ENCODE measurements at places on chromosomes 11 and 22.

- no peak for DNase-seq
These were observed 725.9 kb upstream of the CCDC179 start for GRCh38 chr11:23586173-23586572.

DNA sequence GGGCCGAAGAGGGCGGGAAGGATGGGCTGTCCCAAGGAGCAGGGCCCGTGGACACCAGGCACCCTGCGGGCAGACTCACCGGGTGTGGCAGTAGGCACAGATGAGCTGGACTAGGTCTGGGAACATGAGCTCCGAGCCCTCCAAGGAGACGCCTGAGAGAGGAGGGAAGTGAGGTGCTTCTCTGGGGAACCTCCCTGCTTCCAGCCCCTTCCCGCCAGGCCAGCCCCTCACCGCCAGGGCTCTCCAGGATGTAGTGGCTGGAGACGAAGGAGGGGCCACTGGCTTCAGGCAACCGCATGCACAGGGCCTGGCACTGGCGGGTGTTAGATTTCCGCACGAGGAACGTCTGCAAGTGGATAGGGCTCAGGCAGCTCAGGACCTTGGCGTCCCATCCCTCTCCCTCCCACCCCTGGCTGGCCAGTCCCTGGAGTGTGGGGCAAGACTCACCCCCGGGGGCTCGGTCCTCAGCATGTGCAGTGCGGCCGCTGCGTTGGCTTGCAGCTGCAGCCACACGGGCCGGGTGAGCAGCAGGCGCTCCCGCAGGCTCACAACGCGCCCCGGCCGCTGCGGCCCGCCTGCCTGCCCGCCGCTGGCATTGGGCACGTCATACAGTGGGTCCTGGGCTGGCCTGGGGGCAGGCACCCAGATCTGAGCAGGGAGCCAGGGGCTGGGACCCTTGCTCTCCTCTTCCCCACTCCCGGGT, 552 bp downstream of the RIN1 start:
- DNase-seq = no peak

GRCh38 chr11:118263112-118263511, 985 bp downstream of the MPZL2 start:
- DNase-seq = no peak

DNA sequence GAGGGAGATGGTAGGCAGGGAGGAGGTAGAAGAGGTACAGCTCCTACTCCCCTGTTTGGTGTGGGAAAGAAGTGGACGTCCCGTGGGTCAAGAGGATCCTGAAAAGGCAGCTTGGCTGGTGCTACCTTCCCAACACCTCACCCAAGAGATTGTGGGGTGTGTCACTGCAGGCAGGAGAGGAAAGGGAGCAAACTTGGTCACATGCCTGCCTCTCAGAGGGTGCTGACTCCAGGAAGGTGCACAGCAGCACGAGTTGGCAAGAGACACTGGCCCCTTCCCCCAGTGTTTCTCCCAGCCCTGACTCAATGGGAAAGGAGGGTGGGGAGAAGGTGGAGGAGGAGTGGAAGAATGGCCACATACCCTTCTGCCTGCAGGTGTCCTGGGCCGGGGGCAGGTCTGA, 99.6 kb downstream of the CSNK2A3 start:
- DNase-seq = no peak

DNA sequence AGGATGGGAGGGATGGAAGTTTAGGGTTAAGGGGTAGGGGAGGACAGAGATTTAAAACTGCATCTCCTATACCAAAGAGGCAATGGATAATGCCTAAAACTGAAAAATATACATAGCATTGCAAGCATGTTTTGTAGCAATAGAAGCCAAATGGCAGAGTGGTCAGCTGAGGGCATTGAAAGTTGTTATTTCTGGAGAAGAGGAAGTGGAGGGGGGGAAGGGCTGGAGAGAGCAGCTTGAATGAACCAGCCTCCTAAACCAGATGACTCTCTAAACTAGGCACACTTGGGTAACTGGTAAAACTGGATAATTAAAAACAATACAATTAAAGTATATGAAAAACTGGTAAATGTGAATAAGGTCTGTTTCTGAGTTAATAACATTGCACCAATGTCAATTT, 70.3 kb upstream of the TP53I11 start:
- DNase-seq = no peak

GRCh38 chr11:107598225-107599139, 7.5 kb downstream of the ELMOD1 start:
- DNase-seq = no peak

DNA sequence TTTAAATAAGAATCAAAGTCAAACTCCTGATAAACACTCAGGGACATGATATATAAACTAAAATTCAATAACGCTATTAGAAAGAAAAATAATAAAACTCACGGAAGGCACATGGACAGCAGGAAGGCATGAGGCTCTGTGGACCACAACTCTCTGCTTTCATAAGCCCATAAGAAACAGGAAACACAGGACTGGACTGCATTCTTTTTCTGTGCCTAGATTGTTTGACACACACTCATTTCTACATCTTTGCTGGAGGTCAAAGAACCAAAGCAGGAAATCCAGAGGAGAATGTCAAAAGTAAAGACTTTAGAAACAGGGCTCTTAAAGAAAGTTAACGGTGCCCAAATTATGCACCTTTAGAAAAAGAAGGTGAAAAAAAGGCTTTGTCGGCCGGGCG, 71.3 kb downstream of the RAB30 start:
- DNase-seq = no peak

- DNase-seq = no peak
These were observed 1126.9 kb downstream of the BRD1 start for GRCh38 chr22:48700566-48701295.
